Left lung (tissue), 14 donors: ENCODE measurements at places on chromosomes 4 and X. TPM values are rescaled to one million over a fixed set of nuclear protein-coding genes. Genes with fewer than 3 reads are reported as not detected.

Gene OPHN1
- 13.5 TPM for polyA plus RNA-seq

Gene PROM1
- 23.9 TPM for polyA plus RNA-seq

Gene KLHL4
- 5.3 TPM for polyA plus RNA-seq

Gene KCTD8
- polyA plus RNA-seq = 0.18 TPM

Gene SLC35A2
- 21.7 TPM for polyA plus RNA-seq

Gene NDUFC1
- polyA plus RNA-seq = 62.8 TPM

Gene CTAG1B
- polyA plus RNA-seq = not detected

Gene TMEM35A
- polyA plus RNA-seq = 12.1 TPM

Gene GPRASP2
- polyA plus RNA-seq = 35.2 TPM

Gene MAOA
- polyA plus RNA-seq = 54.2 TPM

GRCh38 chr4:39114436-39114835, 52.4 kb downstream of the KLHL5 start:
- DNase-seq = no peak

DNA sequence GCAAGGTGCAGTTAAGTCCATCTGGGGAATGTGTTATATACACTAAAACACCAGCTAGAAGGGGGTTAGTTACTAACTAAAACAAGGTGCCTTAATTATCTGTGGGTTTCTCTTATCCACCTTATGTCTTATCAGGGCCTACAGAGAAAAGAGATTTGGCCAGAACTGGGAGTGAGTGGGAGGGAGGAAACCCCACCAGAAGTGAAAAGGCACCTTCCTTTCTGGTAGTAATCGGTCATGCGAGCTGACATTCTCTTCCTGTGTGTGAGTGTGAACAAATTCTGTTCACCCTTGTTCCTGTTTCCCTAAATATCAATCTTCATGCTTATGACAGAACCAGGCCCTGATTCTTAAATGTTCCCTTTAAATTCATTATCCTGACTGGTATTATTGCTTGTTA, 43.5 kb downstream of the SRPX2 start:
- DNase-seq = no peak

- no peak for DNase-seq
These were observed 208.3 kb upstream of the LEF1 start for GRCh38 chr4:108377021-108377420.

- DNase-seq = no peak
These were observed 57.3 kb downstream of the APBB2 start for GRCh38 chr4:41157009-41157408.

GRCh38 chr4:72320223-72320948, 248.6 kb downstream of the ADAMTS3 start:
- no peak for DNase-seq

DNA sequence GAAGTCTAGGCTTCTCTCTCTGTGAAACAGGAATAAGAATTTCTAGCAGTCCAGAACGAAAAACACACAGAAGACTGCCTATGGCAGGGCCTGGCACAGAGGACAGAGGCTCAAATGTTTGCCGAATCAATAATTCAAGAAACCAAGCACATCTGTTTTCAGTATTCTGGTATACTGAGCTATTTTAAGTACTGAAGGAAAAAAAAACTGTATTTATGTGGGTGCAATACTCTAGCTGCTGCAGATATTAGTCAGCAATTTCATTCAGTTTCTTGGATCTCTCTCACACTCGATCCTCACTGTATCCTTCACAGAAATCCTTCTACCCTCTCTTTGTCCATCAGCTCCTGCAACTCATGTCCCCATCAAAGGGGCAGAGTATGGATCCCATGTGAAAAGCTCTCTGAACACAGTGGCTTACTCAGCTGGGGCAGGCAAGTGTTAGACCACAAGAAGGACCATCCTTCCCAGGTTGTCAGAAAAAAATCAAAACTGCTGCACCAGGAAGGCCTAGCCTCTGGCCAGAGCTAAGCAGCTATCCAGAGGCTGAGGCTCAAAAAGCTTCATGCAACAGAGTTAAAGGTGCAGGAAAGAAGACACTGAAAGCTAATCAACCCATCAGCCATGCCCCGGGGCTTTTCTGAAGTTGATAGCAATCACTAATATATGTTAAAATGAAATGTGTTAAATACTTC, 9.1 kb upstream of the USO1 start:
- no peak for DNase-seq

DNA sequence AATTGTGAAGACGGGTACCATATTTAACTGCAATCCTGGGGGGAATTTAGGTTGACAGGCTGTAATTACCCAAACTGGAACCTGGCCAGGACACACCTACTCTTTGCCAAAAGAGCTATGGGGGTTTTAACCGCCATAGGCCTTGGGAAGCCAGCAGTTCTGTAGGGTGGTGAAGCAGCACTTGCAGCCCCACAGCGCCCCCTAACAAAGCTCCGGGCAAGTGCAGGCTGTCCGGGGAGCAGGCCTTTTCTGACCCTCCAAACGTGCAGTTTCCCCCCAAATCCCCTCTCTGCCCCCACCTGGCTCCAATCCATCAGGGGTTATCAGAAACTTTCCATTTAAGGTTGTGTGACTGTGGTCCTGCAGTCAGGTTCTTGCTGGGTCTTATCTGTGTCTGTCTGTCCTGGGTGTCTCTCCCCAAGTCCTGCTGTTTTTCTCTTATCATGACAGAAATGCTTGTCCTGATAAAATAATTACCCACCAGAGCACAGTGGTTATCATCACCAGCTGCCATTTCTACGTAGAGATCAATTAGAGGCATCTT, 350.9 kb downstream of the MID1IP1 start:
- peak; percentile 62 for DNase-seq

DNA sequence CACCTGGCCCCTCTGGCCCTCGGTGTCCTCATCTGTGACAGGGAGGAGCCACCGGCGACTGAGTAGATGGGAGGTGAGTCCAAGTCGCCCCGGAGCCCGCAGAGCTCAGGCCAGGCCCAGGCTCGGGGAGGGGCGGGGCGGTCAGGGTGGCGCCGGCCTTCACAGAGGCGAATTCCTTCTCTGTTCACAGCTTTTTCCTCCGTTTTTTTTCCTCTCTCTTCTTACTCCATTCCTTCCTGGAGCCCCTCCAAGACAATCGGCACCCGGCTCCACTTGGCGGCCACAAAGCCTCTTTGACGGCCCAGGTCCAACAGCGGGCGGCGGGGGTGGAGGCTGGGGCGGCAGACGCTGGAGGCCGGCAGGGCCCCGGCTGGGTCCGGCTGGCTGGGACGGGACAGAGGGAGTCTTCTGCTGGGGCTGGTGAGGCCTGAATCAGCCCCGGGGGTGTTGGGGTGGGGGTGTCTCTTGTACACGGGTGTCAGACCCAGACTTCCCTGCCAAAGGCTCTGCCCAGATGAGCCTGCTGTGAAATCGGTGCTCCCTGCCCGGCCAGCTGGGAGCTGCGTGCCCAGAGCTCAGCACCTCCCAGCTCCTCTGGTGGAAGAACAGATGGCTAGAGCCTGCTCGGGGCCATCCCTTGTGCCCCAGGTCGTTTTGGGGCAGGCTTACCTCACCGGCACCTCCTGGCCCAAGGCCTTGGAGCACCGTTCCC, 22.6 kb downstream of the FGFRL1 start:
- DNase-seq = no peak

- DNase-seq = peak; percentile 93
These were observed 25.0 kb downstream of the TACC3 start for GRCh38 chr4:1746265-1746691.

- DNase-seq = no peak
These were observed 81.5 kb downstream of the COX18 start for GRCh38 chr4:72987741-72988729.

DNA sequence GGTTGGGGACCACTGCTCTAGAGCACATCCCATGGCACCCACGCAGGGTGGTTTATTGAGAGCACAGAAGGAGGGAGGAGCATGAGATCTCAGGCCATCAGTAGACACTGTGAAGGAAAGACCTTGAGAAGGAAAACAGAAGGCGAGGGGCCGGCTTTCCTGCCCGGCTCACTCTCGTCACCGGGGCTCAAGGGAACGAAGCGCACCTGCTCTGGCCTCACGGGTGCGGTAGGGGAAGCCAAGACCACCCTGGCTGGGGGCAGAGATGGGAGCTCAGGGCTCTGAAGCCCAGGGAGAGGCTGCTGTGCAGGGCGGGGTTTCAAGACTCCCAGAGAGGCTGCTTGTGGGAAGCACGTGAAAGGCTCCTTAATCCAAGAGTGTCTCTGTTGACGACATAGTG, 105.9 kb downstream of the TNIP2 start:
- DNase-seq = no peak

DNA sequence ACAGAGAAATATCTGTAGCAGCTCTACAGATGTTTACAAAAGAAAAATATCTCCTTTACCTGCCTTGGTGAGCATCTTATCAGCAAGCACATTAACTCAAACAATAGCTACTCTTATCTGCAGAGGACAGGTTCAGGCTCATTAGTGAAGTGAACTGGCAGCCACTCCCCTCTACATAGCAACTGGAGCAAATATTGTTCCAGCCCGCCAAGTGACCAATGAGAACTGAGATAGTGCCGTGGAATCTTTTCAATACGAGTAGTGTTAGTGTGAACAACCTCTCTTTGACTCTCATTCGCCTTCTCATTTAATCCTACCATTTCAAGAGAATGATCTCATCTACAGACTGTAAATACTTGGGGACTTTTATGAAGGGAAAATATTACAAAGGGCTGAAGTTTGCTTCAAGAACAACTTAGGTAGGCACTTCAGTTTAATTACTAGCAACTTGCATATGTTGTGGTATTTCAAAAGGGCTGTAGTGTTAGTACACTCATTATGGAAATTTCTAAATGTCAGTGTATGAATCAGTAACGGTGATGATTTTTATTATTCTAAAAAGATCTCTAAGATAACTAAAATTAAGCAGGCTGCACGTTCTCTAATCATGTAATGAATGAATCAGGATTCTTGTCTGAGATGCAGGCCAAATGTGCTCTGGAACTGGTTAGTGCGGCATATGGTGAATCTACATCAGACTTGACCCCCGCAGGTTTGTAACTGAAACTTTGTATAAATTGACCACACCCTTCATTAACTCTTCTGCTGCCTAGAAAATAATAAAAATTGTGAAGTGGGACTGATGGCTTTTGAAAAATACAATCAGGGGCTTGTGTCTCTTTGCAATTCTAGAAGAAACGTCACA, 72.4 kb downstream of the PALLD start:
- peak; percentile 43 for DNase-seq

- DNase-seq = no peak
These were observed 29.0 kb upstream of the MAMLD1 start for GRCh38 chrX:150334100-150334499.

DNA sequence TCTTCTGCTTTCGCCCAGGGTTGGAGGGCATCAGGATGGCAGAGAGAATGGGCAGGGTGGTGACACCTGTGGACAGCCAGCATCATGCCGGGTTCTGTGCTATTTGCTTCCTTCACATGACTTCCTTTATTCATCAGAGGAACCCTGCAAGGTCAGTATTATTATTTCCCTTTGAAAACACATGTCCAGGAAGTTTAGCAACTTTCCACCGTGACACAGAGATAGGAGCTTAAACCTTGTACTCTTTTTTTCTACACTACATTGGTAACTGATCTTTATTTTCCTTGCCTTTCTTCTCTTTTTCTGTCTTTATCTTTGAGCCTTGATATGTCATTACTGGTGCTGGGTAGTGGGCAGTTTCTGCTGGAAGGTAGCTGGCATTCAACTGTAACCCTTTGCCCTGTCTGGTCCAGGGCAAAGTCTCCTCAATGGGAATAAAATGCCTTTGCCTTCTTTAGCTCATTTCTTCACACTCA, 5.0 kb upstream of the MGST2 start:
- DNase-seq = no peak

GRCh38 chr4:3287972-3288570, 4.8 kb upstream of the RGS12 start:
- DNase-seq = no peak

DNA sequence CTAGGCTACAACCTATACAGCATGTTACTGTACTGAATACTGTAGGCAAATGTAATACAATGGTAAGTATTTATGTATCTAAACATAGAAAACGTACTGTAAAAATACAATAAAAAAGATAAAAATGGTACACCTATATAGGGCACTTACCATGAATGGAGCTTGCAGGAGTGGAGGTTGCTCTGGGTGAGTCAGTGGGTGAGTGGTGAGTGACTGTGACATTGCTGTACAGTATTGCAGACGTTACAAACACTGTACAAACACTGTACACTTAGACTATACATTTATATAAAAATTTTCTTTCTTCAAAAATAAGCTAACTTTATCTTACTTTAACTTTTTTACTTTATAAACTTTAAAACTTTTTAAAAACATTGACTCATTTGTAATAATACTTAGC, 190.3 kb upstream of the NR3C2 start:
- no peak for DNase-seq

DNA sequence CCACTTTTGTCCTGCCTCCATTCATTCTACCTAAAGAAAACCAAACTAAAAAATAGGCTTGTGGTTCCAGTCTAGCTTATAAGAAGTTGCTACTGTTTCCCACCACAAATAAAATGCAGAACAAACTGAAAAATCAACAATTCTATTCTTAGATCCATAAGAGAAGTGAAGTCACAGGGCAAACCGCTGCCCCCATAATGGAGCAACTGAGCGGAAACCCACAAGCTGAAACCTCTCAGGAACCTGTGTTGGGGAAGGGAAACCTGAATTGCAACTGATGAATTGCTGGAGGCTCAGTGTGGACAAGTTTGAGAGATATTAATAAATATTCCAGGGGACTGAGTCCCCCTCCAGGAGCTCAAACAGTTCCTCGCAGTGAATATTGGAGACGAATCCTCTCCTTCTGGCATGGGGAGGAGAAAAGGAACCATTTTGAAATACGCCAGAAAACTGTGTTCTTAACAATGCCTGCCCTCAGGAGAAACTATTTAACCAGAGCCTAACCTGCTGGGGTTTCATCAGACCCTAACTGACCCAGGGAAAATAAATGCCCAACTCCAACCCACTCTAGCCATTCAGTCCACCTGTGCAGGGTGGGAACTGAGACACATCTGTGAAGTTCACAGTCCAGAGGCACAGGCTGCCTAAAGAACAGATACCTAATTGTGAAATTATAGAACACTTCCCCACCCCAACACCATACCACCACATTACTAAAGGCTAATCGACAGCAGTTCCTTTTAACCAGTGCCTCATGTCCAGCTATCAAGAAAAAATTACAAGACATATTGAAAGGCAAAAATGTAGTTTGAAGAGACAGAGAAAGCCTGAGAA, 22.8 kb upstream of the SH3RF1 start:
- no peak for DNase-seq

GRCh38 chrX:129614481-129615255, 40.1 kb downstream of the APLN start:
- no peak for DNase-seq

GRCh38 chr4:140358281-140358680, 15.2 kb upstream of the SCOC start:
- DNase-seq = no peak
